ENCODE measurements at places on chromosomes 3 and 15.

GRCh38 chr15:80667936-80668335, 27.2 kb upstream of the ABHD17C start:
- no peak for DNase-seq

- no peak for DNase-seq
Observed at GRCh38 chr3:29463304-29463703, 182.4 kb downstream of the RBMS3 start.

DNA sequence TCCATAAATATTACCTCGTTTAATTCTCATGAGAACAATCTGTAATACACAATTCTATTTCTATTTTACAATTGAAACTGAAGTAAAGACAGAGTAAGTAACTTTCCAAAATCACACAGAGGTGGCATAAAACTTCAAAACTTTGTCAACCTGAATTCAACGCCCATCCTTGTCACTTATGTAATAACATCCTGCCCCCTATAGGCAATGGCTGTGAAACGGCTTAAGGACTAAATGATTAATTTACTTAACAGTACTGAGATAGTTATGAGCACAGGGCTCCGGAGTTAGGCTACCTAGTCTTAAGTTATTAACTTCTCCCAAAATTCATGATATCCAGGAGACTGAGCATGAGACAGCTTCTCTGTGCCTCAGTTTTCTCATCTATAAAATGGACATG, 293.1 kb upstream of the CHRM5 start:
- no peak for DNase-seq

DNA sequence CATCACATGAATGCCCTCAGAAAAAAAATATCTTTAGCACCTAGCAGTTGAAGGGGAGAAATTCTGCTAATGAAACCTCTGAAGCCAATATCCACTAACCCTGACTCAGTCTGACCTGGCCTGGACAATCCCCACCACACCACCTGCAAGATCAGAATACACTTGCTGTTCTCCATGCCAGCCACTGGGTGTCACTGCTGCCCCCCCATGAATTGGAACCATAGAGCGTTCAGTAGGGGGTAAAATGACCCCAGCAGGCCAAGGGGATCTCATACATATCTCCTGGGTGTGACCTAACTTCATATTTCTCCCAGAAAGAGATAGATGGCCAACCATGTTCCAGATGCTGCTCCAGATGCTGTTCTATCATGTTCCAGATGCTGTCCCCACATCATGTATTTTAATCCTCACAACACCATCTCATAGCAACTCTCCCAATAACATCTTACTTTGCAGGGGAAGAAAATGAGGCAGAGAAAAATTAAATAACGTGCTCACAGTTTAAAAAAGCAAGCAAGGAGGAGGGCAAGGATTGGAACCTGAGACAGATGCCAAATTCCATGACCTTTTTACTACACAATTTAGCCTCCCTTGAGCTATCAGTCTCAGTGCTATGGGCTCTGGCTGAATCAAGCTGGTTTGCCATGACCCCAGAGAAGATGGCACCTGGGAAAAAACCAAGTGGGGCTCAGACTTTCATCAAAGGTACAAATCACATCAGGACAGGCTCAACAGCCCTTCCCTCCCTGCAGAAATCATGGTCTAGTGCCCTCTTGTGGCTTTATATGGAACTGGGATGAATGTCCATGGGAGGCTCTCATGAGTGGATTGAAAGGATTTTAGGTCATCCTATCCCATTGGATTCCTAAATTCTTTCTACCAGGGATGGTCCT, 12.4 kb downstream of the NTRK3 start:
- DNase-seq: no peak

DNA sequence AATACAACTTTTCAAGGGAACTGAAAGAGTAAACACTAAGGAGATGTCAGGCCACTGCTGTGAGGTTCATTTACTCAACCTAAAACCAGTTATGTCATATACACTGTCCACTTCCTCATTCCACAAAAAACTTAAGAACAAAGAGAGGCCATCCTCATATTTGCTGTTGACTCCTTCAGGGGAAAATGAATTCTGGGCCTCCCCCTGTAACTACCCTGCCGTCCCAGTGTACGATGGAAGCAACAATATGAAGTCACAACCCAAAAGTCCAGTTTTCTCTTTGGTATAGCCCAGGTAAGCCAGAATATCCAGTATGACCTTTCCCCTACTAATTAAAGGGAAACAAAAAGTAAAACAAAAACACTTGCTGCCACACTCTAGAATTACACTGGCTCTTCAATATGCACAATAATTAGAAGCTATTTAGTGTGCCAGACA, 16.2 kb downstream of the CEP152 start:
- DNase-seq: no peak

DNA sequence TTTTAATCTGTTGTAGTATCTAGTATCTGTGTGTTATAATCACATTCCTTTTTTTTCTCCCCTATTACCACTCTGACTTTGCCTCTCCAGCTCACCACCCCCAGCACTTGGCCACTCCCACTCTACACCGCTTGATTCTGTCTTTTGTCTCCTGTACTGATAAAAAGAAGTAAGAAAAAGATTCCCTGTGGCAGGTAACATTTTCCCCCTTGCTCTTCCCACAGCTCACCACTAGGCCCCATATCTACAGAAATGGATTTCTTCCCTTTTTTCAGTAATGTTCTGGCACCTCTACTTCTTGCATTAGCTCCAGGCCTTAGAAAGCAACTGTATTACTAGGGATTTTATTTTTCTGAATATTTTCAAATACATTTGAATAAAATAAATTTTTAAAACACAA, 25.6 kb downstream of the KCNH8 start:
- DNase-seq: no peak

- DNase-seq: no peak
Observed at GRCh38 chr3:179837374-179837773, 184.5 kb downstream of the USP13 start.

GRCh38 chr15:62378772-62379498, 213.8 kb upstream of the C2CD4B start:
- no peak for DNase-seq

DNA sequence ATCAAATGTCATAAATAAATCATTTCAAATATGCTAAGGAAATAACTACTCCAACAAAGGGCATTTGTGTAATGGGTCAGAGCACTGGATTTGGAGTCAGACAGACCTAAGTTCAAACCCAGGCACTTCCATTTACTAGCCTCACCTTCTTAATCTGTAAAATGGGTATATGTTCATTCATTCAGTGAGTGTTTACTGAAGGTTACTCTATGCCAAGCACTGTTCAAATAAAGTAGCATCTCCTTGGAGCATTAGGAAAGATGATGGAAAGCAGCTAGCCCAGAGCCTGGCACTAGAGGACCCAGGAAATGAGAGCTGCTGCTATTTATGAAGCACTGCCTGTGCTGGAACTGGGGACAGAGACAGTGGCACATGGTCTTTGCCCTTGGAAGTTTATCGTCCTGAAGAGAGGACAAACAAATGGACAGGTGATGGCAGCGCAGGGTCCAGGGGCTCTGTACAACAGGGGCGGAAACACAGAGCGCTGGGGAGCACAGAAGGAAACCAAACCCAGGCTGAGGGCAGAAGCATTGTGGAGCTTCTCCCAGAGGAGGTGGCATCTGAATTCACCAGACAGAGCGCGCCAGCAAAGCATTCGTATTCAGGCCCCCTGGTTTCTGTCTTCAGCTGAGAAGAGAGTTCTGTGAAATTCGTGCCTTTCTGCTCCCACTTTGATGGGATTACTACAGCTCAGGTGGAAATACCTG, 19.0 kb downstream of the TM4SF4 start:
- DNase-seq: no peak

DNA sequence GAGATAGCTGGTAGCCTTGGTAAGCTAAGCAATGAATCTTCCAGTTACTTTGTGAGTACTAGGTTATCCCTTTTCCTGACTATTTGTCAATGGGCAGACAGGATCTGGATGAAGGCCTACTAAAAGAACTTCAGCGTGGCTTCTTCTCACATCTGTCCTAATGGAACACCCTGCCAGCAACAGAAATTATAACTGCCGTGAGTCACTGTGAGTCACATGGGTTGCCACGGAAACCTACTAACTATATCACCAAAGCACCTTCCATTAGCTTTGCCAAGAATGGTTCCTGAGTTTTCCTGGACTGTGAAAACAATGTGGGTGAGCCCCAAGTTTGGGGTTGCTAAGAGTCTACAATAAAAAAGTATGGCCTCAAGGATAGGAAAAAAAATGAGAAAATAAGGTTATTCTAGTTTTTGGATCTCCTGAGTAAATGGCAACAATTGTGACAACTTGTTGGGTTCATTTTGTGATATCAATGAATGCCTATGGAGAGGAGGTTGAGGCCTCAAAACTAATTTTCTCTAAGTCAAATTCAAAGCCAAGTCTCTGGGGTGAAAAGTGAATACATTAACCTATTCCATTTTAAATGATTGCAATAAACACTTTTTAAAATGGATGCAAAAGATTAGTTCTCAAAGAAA, 195.1 kb upstream of the ICE2 start:
- DNase-seq: no peak

GRCh38 chr3:160134964-160135363, 90.3 kb upstream of the C3orf80 start:
- no peak for DNase-seq

DNA sequence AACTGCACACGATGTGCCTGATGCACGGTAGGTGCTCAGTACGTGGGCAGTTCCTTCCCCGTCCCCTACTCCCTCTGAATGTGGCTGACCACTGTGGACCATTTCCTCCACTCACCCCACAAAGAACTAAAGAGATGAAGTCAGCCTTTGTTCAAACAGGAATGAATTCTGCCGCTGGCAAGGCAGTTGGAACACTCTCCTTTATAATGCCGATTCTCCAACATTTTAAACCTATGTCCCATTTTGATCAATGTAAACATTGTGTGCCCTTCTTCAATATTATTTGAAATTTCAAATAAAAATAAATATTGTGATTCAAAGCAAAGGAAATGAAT, 57.5 kb upstream of the MEF2A start:
- no peak for DNase-seq

DNA sequence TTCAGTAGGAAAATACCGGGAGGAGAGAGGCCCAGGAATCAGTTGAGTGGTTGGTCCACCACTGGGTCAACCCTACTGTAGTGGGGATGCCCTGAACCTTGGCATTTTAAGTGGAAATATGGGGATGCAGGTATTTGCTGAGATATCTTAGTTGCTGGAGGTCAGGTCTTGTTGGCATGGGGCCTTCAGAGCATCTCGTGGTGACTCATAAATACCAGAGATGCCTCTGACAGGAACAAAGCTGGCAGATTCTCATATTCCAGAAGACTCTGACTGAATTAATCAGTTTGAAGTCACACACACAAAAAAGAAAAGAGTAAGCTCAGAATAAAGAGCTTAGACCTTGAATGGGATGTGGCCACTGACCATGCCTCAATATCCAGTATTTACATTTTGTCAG, 91.6 kb downstream of the CACNA2D3 start:
- DNase-seq: no peak

GRCh38 chr3:178043084-178043483, 493.2 kb upstream of the KCNMB2 start:
- no peak for DNase-seq

DNA sequence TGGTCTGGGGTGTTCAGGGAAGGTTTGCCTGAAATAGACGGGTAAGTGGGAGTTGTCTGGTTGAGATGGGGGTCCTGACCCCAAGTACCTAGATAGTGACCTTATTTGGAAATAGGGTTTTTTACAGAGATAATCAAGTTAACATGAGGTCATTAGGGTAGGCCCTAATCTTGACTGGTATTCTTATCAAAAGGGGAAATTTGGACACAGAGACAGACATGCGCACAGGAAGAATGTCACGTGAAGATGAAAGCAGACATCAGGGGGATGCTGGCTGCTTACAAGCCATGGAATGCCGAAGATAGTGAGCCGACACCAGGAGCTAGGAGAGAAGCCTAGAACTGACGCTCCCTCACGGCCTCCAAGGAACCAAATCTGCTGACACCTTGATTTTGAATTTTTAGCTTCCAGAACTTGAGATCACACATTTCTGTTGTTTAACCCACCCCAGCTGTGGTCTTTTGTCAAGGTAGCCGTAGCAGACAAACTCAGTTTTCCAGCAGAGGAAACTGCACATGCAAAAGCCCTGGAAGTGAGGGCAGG, 17.1 kb downstream of the BHLHE40 start:
- DNase-seq: no peak

GRCh38 chr3:50714946-50715345, 40.2 kb downstream of the DOCK3 start:
- no peak for DNase-seq

GRCh38 chr3:5503136-5503535, 315.6 kb downstream of the EDEM1 start:
- no peak for DNase-seq

GRCh38 chr15:41241221-41241964, 10.3 kb downstream of the CHP1 start:
- DNase-seq: no peak

DNA sequence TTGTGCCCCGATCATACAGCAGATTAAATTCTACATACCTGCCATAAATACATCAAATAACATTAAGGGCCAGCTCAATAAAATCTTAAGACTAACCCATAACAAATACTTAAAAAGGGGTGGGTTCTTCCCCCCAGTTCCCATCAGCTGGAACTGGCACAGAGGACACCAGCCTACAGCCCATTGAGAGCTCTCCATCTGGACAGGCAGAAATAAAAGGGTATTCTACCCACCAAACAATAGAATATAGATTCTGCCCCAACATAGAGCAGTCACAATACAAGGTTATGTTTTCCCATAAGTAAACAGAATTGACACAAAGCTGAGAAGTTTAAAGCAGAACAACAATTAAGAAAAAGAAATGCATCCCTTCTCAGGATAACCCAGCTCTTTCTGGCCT, 11.9 kb downstream of the CPOX start:
- DNase-seq: peak; percentile 82

DNA sequence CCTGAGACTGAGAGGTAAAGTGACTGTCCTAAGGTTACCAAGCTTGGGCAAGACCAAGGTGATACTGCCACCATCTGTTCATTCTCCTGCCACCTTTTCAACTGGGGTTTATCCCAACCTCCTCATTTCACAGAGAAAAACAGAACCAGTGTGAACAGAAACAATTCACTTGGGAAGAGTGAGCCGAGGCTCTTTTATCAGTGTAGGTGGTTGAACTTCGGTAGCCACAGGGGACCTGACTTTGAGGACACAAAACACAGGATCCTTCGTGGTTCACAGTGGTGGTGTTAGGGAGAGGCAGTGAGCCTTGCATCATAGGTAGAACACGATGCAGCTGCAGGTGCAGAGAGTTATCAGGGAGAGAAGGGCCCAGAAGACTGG, 72.8 kb upstream of the ICE2 start:
- no peak for DNase-seq

DNA sequence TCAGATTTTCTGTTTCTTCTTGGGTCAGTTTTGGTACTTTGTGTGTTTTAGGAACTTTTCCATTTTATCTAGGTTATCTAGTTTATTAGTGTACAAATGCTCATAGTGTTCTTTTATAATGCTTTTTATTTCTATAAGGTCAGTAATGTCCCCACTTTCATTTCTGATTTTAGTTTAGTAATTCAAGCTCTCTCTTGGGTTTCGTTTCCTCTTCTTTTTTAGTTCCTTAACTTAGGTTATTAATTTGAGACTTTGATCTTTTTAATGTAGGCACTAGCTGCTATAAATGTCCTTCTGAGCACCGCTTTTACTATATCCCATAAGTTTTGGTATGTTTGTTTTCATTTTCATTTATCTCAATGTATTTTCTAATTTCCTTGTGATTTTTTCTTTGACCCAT, 27.0 kb upstream of the CD200R1L start:
- no peak for DNase-seq

GRCh38 chr3:42975955-42976354, 3.2 kb upstream of the GASK1A start:
- no peak for DNase-seq

Measured in posterior cingulate gyrus (tissue), 11 donors.